ENCODE measurements at places on chromosomes 1 and 21.

GRCh38 chr21:45442276-45442675, 37.3 kb downstream of the COL18A1 start:
- no peak for DNase-seq

GRCh38 chr1:176976225-176976624, 188.3 kb downstream of the ASTN1 start:
- no peak for DNase-seq

- no peak for DNase-seq
These were observed 2.6 kb downstream of the GATAD2B start for GRCh38 chr1:153919876-153920852.

GRCh38 chr1:151715726-151716404, 738 bp downstream of the CELF3 start:
- DNase-seq = no peak

- DNase-seq = no peak
These were observed 308.0 kb upstream of the B3GALT2 start for GRCh38 chr1:193494368-193494767.

GRCh38 chr1:61441723-61442262, 283.1 kb downstream of the TM2D1 start:
- no peak for DNase-seq

- no peak for DNase-seq
These were observed 176.0 kb downstream of the PLPP3 start for GRCh38 chr1:56403321-56403720.

GRCh38 chr1:190175320-190175719, 302.3 kb downstream of the BRINP3 start:
- no peak for DNase-seq

DNA sequence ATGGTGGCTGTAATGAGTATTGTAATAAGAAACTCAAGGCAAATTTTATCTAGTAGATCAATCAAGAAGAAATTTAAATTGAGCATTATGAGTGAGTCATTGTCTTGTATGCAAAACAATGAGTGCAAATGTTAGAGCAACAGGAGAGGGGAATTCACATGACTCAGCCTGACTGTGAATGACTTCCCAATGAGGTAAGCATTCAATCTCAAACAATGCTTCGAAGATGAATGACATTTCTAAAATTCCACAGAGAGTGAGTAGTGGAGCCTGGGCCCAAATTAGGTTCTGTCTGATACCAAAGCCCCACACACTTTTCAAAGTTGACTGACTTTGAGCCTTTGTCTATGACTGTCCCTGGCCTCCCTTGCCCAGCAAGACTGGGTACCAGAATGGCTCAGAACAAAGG, 738.0 kb downstream of the PTPRU start:
- DNase-seq = no peak
